ENCODE measurements at places on chromosomes 7 and 10.

DNA sequence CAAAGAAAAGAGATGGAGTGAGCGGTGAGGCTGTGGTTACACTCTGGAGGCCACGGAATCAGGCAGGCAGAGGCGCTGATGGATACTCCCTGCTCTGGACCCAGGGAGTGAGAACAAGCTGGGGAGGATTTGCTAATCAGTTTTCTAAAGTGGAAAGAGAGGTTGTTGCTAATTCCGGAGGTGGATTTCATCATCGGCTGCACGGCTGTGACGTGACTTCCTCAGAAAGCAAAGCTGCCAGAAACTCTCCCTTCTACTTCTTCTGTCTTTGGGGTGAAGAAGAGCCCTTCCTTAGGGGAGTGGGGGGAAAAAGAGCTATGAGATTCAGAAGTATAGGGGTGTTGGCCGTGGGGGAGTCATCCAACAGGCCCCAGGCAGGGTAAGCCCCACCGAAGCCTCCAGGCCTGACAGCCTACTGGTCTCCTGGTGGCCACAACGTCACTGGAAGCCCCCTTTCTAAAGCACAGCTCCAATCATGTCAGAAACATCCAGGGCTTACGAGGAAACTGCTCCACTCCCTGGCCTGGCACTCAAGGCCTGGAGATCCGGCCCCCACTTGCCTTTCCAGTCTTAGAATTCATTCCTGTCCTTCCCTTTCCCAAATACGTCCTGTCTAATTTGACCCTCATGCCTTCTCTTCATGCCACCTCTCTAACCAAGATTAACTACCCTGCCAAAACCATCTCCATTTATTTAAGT lies 114.5 kb downstream of the HIP1 start:
- no peak for DNase-seq

DNA sequence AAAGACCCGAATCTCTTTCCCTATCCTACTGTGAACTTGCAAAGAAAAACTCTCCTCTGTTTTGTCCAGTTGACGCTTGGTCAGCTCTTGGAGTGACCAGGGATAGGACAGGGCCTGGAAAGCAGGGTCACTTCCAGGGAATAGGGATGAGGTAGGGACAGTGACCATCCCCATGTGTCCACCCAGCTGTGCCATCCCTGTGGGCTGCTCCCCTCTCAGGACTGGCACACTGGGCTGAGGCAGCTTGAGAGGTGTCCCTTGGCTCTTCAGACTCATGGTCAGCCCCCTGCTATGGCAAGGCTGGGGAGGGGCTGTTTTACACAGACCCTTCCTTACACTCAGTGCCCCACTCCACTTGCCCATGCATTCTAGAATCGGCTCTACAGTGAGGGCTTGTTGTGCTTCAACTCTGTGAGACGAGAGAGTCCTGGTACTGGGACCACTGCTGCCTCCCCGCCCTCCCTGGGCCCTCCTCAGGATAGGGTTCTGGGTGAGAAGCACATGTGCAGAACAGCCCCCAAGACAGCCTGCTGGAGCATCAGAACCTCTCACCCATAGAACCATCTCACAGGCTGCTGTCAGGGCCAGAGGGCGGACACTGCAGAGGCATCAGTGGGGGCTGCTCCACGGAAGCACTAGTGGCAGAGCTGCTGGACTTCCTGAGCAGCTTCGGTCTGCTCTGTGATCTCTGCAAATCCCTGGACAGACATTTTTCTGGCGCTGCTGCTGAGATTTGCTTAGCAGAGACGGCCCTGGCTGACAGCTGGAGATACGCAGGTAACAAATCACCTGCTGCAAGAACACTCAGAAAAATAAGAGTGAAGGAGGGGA lies 202.8 kb upstream of the CXCL12 start:
- DNase-seq: no peak

GRCh38 chr7:1665549-1666316 lies 4.3 kb upstream of the ELFN1 start:
- DNase-seq: peak; percentile 36

GRCh38 chr7:115059321-115059720 lies 137.4 kb downstream of the MDFIC start:
- DNase-seq: no peak

DNA sequence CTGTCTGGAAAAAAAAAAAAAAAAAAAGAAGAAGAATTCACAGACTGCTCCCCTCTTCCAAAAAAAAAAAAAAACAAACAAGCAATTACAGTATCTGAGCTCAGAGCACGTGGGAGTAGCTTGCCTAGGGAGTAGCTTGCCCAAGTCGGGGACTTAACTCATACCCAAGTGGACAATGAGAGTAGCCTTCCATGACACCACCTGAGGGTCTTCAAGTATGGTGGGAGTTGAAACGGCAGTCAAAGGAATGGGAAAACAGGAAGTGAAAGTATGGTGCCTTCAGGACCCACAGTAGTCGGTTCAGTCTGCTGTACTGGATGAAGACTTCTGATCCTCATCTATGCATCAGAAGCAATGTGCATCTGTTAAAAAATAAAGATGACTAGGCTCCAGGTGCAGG lies 10.6 kb downstream of the VOPP1 start:
- no peak for DNase-seq

DNA sequence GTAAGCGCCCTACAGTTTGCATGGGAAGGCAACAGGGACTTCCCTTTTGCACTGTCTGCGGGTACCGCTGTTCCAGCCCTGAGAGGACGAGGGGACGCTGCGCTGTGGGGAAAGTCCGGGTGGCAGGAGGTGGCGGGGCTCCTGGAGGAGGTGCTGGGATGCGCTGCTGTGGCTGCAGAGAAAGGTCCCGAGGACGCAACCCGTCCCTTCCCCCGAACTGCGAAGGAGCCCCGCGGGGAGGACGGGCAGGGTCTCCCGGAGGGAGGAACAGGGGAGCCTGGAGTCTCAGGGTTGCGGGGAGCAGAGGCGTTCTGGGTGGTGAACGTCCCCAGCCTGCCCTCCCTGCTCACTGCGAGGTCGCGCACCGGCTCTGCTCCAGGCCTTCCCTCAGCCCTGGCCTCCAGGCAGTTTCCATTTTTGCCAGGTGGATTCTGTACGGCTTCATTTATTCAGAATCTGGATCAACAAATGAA lies 91.6 kb downstream of the CXCL12 start:
- DNase-seq: no peak

- no peak for DNase-seq
Observed at GRCh38 chr10:95728526-95728925, 27.4 kb upstream of the ENTPD1 start.

DNA sequence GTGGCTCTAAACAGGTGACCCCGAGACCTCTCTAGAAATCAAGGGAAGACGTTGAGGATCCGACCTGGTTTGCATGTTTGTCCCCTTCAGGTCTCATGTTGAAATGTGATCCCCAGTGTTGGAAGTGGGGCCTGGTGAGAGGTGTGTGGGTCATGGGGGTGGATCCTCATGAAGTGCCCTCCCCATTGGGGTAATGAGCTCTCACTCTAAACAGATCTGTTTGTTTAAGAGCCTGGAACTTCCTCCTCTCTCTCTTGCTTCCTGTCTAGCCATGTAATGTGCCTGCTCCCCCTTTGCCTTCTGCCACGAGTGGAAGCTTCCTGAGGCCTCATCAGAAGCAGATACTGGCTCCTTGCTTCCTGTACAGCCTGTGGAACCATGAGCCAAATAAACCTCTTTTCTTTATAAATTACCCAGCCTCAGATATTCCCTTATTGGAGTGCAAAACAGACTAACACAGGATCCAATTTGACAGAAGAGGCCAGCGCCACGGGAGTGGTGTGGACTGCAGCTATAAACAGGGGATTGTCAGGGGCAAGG lies 10.8 kb upstream of the POLM start:
- no peak for DNase-seq

DNA sequence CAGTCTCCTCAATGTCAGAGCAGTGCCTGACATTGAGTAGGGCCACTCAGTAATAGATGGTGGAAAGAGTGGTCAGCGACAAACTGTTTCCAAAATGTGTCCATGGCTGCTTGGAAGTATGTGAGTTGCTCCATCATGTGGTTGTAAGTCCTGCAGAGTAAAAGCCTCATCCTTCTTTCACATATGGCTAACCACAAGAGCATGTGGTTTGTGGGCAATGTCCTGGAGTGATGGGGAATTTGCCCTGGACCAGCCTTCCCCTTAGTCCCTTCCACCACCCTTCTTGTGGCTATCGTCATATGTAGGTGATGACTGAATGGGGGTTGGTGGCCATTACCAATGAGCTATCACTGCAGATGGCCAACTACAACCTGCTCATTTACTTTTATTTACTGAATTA lies 33.0 kb upstream of the PLXNA4 start:
- no peak for DNase-seq

- no peak for DNase-seq
Observed at GRCh38 chr10:4651404-4652037, 174.5 kb upstream of the AKR1E2 start.

- DNase-seq: peak; percentile 63
Observed at GRCh38 chr7:43906331-43907010, at the start of gene URGCP. Gene URGCP (minus strand): TSS chr7:43906596. CDS start chr7:43906575, 21 bp downstream.

- no peak for DNase-seq
Observed at GRCh38 chr7:105905910-105906568, 29.6 kb upstream of the ATXN7L1 start.

DNA sequence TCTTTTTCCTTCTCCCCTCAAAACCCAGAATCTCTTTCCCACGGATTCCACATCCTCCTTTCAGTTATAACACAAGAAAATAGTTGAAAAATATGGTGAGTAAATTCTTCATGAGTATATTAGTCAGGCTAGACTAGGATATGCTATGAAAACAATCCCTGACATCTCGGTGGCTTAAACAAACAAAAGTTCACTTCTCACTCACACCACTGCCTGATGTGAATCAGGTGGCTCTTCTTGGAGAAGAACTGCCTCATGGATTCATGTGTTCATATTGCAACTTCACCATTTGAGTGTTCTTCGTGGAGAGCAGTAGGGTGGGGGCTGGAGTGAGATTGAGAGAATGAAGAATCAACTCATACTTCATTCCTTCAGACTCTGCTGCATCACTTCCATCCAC lies 204.1 kb downstream of the PHF14 start:
- no peak for DNase-seq

GRCh38 chr10:132449051-132449810 lies 52.2 kb downstream of the PWWP2B start:
- DNase-seq: no peak

- no peak for DNase-seq
Observed at GRCh38 chr7:87445897-87446296, 29.6 kb downstream of the ABCB4 start.

GRCh38 chr7:27875061-27875460 lies 135.1 kb downstream of the TAX1BP1 start:
- no peak for DNase-seq

All from liver (tissue), 10 donors.